ENCODE measurements at places on chromosomes 2 and 18. TPM values are rescaled to one million over a fixed set of nuclear protein-coding genes. Genes with fewer than 3 reads are reported as not detected.

The REG1B gene
- not detected for total RNA-seq

The MFSD6 gene
- total RNA-seq, result 45.1 TPM

DNA sequence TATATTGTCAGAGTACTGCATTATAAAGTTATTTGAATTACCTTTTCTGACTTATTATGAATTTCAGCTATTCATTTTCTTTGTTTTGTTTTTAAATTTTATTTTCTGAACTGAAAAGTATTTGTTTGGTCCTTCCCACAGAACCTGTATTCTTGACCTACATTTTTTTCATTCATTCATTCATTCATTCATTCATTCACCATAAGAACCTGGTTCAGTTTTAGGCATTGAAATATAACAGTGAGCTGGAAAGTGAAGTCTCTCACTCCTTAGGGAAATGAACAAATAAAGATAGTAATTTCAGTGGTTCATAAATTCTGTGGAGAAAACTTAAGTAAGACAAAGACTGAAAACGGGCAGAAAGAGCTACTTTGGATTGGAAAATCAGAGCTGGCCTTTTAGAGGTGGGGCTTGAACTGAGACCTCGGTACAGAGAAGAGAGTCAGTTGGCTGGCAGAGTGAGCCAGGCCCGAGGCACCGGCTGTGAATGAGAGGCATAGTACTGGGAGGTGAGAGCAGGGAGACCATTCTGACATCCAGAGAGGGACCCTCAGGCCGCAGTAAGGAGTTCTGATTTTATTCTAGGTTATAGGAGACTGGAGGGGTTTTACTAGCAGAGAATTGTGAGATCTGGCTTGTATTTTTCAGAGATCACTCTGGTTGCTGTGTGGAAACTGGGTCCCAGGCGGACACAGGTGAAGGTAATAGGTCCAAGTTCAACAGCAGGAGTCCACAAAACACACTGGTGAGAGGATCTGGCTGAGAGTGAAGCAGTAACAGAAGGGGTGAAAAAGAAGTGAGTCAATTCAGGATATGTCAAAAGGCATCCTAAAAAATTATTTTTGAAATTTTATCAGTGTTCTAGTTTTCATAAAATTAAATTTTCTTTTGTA lies 75.8 kb upstream of the FN1 start:
- no peak for DNase-seq

DNA sequence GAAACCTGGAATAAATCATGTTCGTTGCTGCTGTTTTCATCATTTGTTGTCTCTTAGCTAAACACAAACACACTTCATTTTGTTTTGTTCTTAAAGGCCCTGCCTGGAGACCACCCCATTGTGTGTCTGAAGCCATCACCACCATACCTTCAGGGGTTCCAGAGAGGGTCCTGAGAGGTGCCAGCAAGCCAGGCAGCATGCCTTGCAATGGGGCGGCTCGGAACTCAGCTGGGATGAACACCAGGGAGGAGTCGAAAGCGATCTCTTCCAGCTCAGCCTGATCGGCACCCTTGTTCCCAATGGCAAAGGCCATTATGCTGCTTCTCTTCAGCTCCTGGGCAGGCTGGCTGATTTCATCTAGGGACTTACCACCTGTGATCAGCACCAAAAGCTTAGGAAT lies 33.2 kb downstream of the COL6A3 start:
- DNase-seq, result no peak

DNA sequence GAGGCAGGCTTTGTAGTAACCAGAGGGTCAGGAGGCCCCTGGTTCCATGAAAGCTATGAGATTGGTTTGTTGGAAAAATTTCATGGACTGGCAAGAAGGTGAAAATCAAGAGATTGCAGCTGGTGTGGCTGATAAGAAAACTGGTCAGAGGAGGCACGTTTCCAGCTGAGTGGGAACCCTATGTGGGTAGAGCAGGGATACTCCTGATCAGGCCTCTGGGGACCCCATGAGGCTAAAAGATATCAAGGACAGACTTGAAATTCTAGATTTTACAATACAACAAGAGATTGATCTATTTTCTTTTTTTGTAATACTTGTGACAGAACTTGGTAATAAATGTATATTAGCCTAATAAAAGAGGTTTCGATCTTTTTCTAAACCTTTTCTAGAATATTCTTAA lies 1615.1 kb downstream of the DPP10 start:
- no peak for DNase-seq

GRCh38 chr2:110766291-110766690 lies 33.9 kb downstream of the ACOXL start:
- no peak for DNase-seq

GRCh38 chr2:55839182-55839819 lies 84.3 kb downstream of the EFEMP1 start:
- DNase-seq, result no peak

- DNase-seq, result no peak
Measured at GRCh38 chr2:182655750-182656149, 60.3 kb upstream of the DNAJC10 start.

DNA sequence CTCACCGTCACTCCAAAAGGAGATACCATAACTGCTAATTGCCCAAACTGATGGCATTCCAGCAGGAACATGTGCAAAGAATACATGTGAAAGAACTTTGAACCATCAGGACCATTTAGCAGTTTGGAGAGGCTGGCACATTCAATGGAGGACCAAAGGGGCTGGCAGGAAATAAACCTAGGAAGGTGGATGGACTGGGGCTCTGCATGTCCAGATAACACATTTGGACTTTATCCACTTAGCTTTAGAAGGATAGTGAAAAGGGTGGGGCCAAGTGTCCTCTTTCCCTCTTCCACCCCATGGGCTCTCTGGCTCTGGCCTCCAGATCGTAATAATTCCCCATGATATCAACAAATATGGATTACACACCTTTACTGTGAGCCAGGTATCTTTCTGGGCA lies 80.0 kb upstream of the STPG4 start:
- DNase-seq, result no peak

The RNF152 gene
- total RNA-seq, result 97.9 TPM

DNA sequence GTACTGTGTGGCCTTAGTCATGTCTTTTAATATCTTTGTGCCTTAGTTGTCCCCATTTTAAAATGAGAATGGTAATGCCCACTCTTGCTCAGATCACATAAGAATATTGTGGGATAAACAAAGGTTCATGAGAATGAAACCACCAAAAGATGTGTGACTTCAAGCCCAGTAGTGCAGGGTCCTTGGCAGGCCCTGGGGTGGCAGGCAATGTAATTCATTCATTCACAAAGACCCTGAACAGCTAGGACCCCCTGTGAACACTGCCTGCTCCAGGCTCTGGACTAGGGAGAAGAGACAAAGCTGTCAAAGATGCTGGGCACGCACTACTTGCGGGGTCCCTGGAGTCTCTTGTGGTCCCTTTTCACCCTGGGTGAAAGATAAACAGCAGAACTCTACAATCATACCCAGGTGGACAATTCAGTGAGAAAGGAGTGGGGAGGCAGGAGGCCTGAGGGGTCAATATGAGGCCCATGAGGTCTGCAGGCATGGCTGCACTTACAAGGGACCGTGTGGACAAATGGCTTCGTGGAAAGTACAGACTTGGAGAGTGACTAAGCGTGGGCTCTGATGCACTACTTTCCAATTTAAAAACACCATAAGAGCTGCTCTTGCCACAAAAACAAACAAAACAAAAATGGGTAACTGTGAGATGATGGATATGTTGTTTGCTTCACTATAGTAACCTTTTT lies 136.1 kb downstream of the SMAD7 start:
- DNase-seq, result no peak

The TUBA3E gene
- total RNA-seq, result not detected

DNA sequence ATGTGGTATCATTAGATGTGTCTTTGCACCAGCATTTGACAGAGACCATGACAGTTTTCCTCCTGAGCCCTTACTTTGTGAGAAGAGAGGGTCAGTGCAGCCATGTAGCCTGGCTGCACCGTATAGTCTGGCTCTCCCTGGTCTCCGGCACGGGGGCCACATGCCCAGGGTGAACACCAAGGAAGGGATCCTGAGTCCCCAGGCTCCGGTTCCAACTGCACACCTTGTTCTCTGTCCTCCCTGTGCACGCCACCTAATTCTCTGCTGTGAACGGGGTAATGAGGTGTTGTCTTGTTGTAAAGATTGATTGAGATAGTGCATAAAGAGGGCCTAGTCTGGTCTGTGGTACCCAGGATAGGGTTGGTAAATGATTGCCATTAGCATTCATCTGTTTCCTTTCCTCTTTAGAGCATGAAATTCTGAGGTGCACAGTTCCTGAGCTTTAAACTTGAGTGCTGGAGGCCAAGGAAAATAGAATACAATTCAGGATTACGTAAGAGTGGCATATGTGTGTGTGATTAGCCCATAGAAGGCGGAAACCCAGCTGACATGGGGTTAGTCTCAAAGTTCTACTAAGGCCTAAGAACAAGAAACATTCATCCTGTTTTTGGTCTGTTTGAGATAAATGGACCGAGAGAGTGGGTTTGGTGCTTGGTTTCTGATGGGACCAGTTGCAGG lies 55.5 kb downstream of the NCK2 start:
- no peak for DNase-seq

DNA sequence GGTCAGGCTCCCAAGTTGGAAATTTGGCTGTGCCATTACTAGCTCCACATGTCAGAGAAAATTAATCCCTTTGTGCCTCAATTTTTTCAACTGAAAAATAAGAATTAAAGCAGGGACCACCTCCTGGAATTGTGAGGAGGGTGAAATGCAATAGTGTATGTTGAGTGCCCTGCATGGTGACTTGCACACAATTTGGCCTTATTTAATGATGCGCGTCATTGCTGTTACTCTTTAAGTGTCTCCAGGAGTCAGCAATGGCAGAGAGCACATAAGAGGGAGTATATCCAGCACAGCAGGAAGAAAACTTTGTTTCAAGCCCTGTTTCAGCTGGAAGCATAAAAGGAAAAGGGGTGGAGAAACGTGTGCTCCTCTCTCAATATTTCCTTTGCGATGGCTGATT lies 215.8 kb downstream of the ALK start:
- DNase-seq, result no peak

DNA sequence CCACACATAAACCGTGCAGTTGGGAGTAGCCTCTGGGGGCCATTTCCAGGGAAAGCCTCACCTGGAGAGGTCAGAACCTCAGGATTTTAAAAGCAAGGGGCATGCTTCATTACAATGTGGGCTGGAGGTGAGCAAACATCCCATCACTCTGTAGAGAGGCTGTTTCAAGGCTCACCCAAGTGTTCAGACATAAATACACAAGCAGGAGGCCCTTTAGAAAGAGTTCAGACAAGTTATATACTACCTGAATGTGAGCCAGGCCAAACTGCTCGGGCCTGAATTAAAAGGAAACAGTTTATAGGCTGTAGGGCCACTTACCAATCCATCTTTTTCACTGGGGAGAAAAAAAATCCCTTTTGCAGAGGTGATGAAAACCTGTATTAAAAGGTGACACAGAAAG lies 540.0 kb upstream of the ZEB2 start:
- no peak for DNase-seq

- DNase-seq, result no peak
Measured at GRCh38 chr2:217252181-217252580, 392.3 kb upstream of the TNP1 start.

The OSBPL6 gene
- 22.3 TPM for total RNA-seq

- no peak for DNase-seq
Measured at GRCh38 chr2:178418426-178418825, 32.5 kb downstream of the PRKRA start.

The TCF4 gene
- 1,429 TPM for total RNA-seq

DNA sequence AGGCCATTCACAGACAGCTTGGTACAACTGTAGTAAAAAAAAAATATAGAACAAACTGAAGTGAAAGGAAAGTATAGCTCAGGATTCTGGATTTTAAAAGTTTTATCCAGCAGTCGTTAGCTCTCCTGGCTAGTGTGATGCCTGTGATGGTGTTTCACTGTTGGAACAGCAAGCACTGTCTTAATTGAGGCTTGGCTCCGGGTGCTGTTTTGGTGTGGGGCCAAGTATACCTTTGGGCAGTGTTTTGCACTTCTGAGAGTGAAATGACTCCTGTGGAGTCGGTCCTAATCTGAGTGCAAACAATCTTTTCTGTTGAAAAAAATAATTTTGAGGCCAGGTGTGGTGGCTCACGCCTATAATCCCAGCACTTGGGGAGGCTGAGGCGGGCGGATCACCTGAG lies 28.7 kb upstream of the RAB1A start:
- no peak for DNase-seq

GRCh38 chr2:30261695-30262211 lies 30.4 kb downstream of the LBH start:
- DNase-seq, result no peak

DNA sequence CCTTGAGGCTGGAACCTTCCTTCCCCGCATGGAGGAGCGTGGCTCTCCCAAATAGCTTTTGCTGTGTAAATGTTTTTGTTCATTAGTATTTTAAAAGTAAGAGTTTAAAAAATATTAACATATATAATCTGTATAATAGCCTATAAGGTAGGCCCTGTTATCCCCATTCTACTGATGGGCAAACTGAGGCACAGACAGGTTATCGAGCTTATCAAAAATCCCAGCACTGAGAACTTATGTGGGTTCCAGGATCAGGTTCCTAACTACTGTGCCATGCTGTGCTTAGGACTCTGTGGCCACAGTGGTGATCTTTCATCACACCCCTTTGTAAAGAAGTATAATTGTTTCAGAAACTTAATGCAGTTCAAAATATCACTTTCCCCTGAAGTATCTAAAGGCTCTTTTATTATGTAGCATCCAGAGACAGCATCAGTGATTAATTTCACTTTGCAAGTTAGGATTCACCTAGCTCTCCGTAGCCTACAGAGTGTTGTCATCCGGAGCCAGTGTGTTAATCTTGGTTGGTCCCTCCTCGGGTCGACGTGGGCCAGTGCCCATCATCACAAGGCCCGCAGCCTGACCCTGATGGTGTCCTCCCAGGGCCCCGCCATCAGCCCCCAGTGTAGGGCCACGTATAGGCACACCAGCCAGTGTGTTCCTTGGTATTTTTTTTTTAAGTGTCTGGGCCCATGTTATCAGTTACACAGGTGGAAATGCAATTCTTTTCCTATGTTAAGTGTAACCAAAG lies 28.7 kb downstream of the CABLES1 start:
- DNase-seq, result no peak

The HPCAL1 gene
- total RNA-seq, result 19.0 TPM

The DNAJC27 gene
- total RNA-seq, result 14.3 TPM

DNA sequence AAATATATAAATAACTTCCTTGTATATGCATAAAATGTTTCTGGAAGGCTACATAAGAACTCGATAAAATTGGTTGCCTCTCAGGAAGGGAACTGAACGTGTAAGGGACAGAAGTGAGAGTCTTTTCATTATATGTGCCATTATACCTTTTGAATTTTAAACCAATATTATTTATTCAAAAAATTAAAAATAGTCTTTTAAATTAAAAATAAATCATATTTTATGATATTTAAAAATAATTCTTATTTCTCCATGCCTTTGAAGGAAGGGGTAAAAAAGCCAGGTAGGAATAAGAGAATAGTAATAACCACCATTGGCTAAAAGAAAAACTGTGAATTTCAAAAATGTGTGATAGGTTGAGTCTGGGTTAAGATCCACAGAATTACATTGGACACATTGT lies 45.7 kb upstream of the C2orf74 start:
- no peak for DNase-seq

All from occipital lobe (tissue), 3 donors.